ENCODE measurements at places on chromosomes 6 and 20. TPM values are rescaled to one million over a fixed set of nuclear protein-coding genes. Genes with fewer than 3 reads are reported as not detected.
A peak's percentile ranks its signal among the peaks of the same experiment; 100 is the strongest.

- H3K27me3 ChIP-seq = peaks cover 6% of the 10 kb centered on the region
- H3K4me3 ChIP-seq = no peak overlapping the region
- DNase-seq = no peak
- H3K27ac ChIP-seq = peak overlapping the region; percentile 32
- no peaks in the 10 kb centered on the region for H3K4me1 ChIP-seq
Measured at GRCh38 chr20:45459606-45460005, 9.9 kb upstream of the WFDC2 start.

GRCh38 chr20:41510847-41511450 is 107.2 kb downstream of the CHD6 start:
- DNase-seq = no peak
- H3K4me1 ChIP-seq = peaks cover 29% of the 10 kb centered on the region
- peaks cover 50% of the 10 kb centered on the region for H3K36me3 ChIP-seq
- no peaks in the 10 kb centered on the region for H3K27me3 ChIP-seq
- peak overlapping the region; percentile 26 for H3K4me3 ChIP-seq

GRCh38 chr6:40912158-40912946 is 126.7 kb downstream of the UNC5CL start:
- no peak overlapping the region for H3K27ac ChIP-seq
- peaks cover 3% of the 10 kb centered on the region for H3K36me3 ChIP-seq
- DNase-seq = no peak
- peaks cover 22% of the 10 kb centered on the region for H3K4me1 ChIP-seq

DNA sequence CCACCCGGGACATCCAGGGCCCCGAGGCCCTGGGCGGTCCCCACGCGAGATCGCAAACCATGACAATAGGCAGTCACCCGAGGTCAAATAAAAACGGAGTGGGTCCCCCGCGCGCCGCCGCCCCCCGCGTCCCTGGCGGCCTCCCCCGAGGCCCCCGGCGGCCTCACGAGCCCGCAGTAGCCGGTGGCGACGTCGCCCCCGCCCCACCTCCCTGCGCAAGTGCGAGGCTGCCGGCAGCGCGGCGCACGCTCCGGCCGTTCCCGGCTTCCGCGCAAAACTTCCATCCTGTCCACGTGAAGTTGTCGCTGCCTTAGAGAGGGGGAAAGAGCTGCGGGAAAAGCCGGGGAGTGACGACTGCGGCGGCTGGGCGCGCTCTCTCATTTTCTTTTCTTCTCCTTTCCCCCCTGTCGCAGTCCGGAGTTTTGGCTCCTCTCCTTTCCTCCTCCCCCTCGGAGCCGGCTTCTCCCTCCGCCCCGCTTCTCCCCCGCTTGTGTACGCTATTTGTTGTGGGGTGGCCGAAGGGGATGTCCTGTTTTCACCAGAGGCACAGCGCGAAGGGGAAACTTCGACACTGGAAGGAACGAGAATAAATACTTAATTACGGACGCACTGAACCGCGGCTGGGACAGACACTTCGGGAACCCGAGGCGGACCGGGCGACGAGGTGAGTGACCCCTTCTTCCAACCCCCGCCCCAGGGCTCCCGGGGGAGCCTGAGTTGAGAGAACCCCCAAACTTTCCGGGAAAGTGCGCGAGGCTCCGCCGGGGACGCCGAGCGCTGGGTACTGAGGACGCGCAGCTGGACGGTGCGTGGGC is at the start of gene EYA4:
EYA4 (plus strand) TSS at position 272 of the 815 bp plus-strand sequence. CDS start 33,424 bp downstream, outside the sequence.
- peak within 1 kb of the TSS; percentile 80 for H3K27ac ChIP-seq
- H3K4me3 ChIP-seq = peak within 1 kb of the TSS; percentile 94
- H3K4me1 ChIP-seq = peaks cover 33% of the 10 kb centered on the region
- H3K27me3 ChIP-seq = peaks cover 67% of the 10 kb centered on the region
- DNase-seq = peak; percentile 73

GRCh38 chr6:43871284-43871683 is 101.3 kb downstream of the VEGFA start:
- H3K4me3 ChIP-seq = no peak overlapping the region
- no peak overlapping the region for H3K27ac ChIP-seq

- H3K27ac ChIP-seq = no peak overlapping the region
- peaks cover 4% of the 10 kb centered on the region for H3K27me3 ChIP-seq
- DNase-seq = no peak
- no peak overlapping the region for H3K4me3 ChIP-seq
- H3K4me1 ChIP-seq = peaks cover 11% of the 10 kb centered on the region
Measured at GRCh38 chr6:157269261-157269794, 54.0 kb downstream of the TMEM242 start.

DNA sequence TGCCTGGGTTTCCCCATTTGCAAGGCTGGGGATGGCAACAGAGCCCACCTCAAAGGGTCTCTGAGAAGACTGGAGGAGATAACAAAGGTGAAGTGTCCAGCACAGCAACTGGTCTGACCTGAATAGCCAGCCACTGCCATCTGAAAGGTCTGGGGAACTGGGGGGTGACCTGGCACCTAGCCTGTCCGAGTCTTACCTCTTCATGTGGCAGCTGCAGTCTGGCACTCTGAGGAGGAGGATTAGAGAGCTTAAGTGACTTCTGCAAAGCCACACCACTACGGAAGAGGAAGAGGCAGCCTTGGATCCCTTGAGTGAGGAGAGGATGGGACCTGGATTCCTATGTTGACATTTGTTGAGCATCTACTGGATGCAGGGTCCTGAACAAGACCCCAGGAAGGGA is 22.2 kb downstream of the C20orf203 start:
- H3K27ac ChIP-seq = no peak overlapping the region
- H3K36me3 ChIP-seq = no peaks in the 10 kb centered on the region
- no peak for DNase-seq
- no peak overlapping the region for H3K4me3 ChIP-seq

- no peak overlapping the region for H3K27ac ChIP-seq
- no peaks in the 10 kb centered on the region for H3K36me3 ChIP-seq
- H3K4me3 ChIP-seq = no peak overlapping the region
- H3K27me3 ChIP-seq = peaks cover 48% of the 10 kb centered on the region
- no peak for DNase-seq
Measured at GRCh38 chr6:159540152-159540551, 152.9 kb downstream of the SOD2 start.

- H3K27me3 ChIP-seq = no peaks in the 10 kb centered on the region
- no peak for DNase-seq
- H3K4me3 ChIP-seq = no peak overlapping the region
- no peak overlapping the region for H3K27ac ChIP-seq
- H3K4me1 ChIP-seq = peaks cover 51% of the 10 kb centered on the region
Measured at GRCh38 chr20:14924433-14924832, 587.0 kb upstream of the FLRT3 start.

GRCh38 chr20:23519556-23519955 is 28.6 kb downstream of the CST8 start:
- H3K4me1 ChIP-seq = peaks cover 6% of the 10 kb centered on the region
- H3K4me3 ChIP-seq = no peak overlapping the region
- no peak overlapping the region for H3K27ac ChIP-seq
- H3K36me3 ChIP-seq = no peaks in the 10 kb centered on the region
- no peak for DNase-seq
- H3K27me3 ChIP-seq = no peaks in the 10 kb centered on the region

- H3K27me3 ChIP-seq = no peaks in the 10 kb centered on the region
- no peak overlapping the region for H3K4me3 ChIP-seq
- no peak overlapping the region for H3K27ac ChIP-seq
- no peak for DNase-seq
- H3K36me3 ChIP-seq = no peaks in the 10 kb centered on the region
Measured at GRCh38 chr6:51608932-51609331, 478.5 kb downstream of the PKHD1 start.

DNA sequence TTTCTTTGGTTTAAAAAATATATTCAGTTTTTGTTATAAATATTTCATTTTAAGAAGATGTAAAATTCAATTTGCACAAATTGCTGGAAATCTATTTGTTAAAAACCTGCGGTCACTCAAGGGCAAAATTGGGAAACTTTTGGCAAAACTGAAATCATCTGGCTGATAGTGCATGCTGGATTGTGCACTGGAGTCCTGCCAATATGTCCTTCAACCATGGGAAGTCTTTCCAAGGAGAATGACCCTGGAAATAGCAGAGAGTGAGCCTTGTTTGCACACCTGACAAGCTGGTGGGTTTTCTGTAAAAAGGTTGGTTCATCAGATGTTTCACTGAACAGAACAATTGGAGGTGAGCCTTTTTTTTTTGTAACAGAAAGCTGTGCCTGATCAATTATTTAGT is 413.5 kb downstream of the BTBD3 start:
- no peaks in the 10 kb centered on the region for H3K27me3 ChIP-seq
- H3K36me3 ChIP-seq = no peaks in the 10 kb centered on the region
- no peaks in the 10 kb centered on the region for H3K4me1 ChIP-seq
- H3K4me3 ChIP-seq = no peak overlapping the region

DNA sequence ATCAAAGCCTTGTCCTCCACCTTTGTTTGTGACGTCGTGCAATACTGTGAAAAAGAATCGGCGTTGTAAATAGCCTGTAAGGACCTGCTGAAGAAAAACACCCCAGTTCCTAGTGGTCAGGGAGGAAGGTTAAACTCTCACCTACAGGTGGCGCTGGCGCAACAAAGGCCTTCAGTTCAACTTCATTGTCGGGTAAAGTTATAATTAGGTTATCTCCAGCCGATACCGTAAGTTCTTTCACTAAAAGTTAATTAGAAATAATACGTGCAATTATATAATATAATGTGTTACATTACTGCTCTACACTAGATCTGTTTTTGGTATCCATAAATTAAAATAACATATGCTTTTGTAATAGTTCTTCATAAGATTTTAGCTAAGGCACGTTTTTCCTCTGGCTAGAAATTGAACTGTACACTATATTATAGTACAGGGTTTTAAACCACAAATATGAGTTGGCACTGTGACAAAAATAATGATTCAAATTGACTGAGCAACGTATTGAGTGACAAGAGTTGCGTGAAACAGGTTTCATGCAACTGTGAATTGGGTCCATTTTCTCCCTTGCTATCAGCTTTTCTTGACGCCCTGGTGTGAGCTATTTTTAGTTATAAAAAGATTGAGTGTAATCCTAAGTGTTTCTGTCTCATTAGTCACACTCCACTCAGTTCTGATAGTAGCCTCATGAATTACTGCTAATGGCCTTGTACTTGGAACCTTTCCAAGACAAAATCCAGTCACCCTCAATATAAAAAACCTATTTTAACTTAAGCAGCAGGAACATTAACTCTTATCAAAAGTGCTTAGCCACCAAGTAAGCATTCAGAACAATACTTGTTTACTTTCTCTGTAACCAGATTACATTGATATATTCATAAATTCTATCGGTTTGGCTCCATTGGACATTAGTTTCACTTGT is 62.3 kb downstream of the KIAA0319 start:
- peaks cover 18% of the 10 kb centered on the region for H3K27me3 ChIP-seq
- DNase-seq = no peak
- H3K27ac ChIP-seq = peak overlapping the region; percentile 25
- peak overlapping the region; percentile 25 for H3K4me3 ChIP-seq

- no peak for DNase-seq
- no peaks in the 10 kb centered on the region for H3K36me3 ChIP-seq
- H3K4me1 ChIP-seq = no peaks in the 10 kb centered on the region
- no peak overlapping the region for H3K4me3 ChIP-seq
Measured at GRCh38 chr20:43252761-43253160, 63.1 kb upstream of the PTPRT start.

GRCh38 chr6:16004934-16005679 is 123.8 kb upstream of the MYLIP start:
- no peak overlapping the region for H3K27ac ChIP-seq
- H3K27me3 ChIP-seq = peaks cover 8% of the 10 kb centered on the region
- DNase-seq = no peak
- no peaks in the 10 kb centered on the region for H3K4me1 ChIP-seq
- H3K4me3 ChIP-seq = no peak overlapping the region

GRCh38 chr6:126374372-126374771 is 34.5 kb downstream of the CENPW start:
- peaks cover 19% of the 10 kb centered on the region for H3K36me3 ChIP-seq
- DNase-seq = no peak
- no peaks in the 10 kb centered on the region for H3K27me3 ChIP-seq
- no peak overlapping the region for H3K27ac ChIP-seq
- H3K4me1 ChIP-seq = peaks cover 3% of the 10 kb centered on the region

Gene TINAG
- total RNA-seq = not detected

Gene ENPP3
- 0.82 TPM for total RNA-seq

Gene LTV1
- total RNA-seq = 18.7 TPM

Gene PTPRT
- 5.8 TPM for total RNA-seq

Gene MUC21
- 0.65 TPM for total RNA-seq

Gene PACSIN1
- 12.5 TPM for total RNA-seq

Gene BHLHE23
- total RNA-seq = not detected

Gene PDE10A
- 10.8 TPM for total RNA-seq

Gene AGPAT4
- total RNA-seq = 24.4 TPM
